ENCODE measurements at places on chromosomes 12 and 14.

GRCh38 chr14:22174412-22175277 lies 414.4 kb downstream of the DAD1 start:
- no peak for DNase-seq

DNA sequence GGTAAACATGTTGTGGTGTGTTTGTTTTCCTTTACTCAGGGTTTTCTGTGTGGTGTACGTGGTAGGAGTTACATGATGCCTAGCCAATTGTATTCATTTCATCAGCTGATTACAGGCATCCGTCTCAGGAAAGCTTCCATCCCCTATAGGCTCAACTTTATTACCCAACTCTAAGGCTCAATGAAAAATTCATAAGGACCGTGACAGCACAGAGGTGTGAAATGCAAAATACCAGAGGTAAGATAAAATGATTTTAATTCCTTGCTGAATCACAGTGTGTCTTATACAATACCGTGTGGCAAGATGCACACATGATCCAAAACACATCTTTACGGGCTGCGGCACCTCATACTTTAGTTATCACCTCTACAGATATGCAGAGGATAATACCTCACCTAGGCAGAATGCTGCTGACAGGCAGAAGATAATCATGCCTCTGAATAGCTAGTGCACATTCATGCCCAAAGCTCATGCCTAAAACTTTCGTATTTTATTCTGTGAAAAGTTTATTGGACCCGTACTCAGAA lies 87.2 kb upstream of the DIO2 start:
- DNase-seq = no peak

DNA sequence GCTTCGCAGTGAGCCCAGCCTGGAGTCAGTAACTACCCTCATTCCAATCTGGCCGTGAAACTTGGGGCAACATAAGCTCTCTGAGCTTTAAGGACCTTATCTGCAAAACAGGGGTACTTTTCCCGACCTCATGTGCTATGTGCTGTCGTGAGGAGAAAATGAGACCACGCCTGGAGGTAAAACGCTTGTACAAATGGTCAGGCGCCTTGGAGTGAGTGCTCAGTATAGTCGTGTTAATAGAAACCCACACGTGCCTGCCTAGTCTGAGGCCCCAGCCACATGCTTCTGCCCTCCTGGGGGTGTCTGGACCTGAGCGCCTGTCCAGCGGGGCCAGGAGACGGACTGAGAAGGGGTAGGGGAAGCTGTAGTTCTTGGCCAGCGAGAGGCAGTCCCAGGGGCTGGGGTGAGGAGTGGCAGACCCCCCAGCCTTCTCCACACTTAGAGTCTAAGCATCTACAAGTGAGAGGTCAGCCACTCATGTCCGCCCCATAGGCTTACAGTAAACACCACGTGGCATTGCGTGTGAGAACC lies 4.9 kb downstream of the AQP5 start:
- DNase-seq = no peak

GRCh38 chr12:119179335-119180021 lies 747 bp downstream of the HSPB8 start:
- no peak for DNase-seq

DNA sequence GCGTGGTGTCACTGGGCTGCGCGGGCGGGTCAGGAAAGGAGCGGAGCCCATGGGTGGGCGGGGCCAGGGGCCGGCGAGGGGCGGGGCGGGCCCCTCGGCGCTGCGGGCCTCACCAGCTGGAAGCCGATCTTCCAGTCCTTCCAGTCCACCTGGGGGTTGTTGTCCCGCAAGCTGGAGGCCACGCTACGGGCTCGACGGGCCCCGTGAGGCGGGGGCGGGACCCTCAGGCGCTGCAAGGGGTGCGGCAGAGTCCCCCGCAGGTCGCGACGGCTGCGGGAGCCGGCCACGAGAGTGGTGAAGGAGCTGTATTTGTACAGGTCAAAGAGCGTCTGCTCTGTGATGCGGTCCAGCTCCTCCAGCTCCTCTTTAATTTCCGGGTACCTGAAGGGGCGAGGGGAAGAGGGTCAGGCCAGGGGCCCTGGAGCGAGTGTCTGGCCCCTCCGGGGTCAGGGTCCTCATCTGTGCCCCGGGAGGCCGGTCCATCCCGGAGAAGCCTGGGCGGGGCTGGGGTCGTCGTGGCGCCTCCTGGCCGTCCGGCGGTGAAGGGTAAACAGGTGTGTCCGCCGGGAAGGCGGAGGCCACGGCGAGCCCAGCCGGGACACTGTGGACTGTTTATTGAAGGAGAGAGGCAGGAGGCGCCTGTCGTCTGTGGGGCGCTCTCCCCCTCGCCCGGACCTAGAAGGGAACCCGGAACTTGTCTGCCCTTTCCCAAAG lies 11.9 kb downstream of the SCNN1A start:
- peak; percentile 49 for DNase-seq

DNA sequence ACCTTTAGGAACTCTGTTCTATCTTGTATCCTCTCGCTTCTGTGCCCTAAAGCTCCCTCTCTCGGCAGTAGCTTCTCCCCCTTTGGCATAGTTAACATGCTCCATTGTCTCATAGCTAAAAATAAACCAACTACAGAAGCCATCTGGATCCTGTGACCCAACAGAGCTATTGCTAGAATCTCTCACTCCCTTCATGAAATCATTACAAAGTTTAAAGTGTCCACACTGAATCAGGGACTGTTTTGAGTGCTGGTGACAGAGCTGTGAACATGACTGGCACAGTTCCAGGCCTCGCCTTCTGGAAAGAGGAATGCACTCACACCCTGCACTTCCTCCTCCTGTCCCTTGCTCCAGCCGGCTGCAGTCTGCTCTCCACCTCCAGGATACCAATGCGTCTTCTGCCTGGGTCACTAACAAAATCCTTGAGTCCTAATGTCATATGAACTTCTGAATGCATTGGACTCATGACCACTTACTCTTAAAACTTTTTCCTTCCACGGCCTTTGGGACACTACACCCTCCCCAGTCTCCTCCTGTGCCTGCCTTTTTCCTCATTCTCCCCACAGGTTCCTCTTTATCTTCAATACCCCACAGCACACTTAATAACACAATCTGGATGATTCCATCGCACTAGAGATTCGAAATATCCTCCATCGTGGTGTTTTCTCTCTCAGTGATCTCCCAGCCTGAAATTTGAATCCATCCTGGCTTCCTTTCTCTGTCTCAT lies 13.2 kb downstream of the PLBD1 start:
- DNase-seq = no peak

GRCh38 chr14:42057111-42057510 lies 450.4 kb downstream of the LRFN5 start:
- no peak for DNase-seq

Data from stimulated activated CD4-positive, alpha-beta T cell treated with anti-CD3 and anti-CD28 coated beads, Interleukin-1b, Interleukin-23, amount 100 ng/mL, for 24 hours (primary cell).